ENCODE measurements at places on chromosomes 12 and 14. TPM values are rescaled to one million over a fixed set of nuclear protein-coding genes. Genes with fewer than 3 reads are reported as not detected.
A peak's percentile ranks its signal among the peaks of the same experiment; 100 is the strongest.

The LYZ gene
- total RNA-seq, result 1,458 TPM

The TROAP gene
- 1.4 TPM for total RNA-seq

The KERA gene
- total RNA-seq, result not detected

The DBX2 gene
- 0.12 TPM for total RNA-seq

The KRT71 gene
- total RNA-seq, result not detected

The CD27 gene
- 2.3 TPM for total RNA-seq

DNA sequence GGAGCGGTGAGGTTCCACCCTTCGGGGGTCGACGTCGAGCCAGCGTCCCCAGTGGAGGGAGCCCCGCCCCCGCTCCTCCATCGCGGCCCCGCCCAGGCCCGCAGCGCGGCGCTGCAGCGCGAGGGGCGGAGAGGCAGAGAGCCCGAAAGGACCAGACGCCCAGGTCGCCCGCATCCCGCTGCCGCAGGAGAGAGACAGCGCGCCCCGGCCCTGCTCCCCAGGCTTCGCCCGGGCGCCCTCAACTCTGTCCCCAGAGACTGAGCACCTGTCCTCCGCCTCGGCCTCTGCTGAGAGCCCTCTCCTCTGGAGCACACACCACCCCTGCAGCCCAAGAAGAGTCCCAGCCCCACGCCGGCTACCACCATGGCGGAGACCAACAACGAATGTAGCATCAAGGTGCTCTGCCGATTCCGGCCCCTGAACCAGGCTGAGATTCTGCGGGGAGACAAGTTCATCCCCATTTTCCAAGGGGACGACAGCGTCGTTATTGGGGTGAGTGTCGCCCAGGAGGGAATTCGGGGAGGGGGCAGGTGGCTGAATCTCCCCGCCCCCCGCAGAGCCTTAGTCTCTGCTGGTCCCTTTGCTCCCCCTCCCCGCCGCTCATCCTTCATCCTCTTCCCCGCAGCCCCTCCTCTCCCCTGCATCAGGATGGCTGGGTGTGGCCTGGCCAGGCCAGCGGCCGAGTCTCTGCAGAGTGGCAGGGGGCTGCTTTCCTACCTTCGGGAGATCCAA is at the start of gene KIF5A:
Gene KIF5A (plus strand): TSS at position 136 of the 732 bp plus-strand sequence. CDS start 228 bp downstream, at position 364.
- peak; percentile 56 for DNase-seq

- no peak for DNase-seq
Measured at GRCh38 chr12:119594772-119595445, 1.3 kb downstream of the TMEM233 start.

GRCh38 chr12:94167756-94168416 is 19.5 kb downstream of the PLXNC1 start:
- DNase-seq, result no peak

- peak; percentile 86 for DNase-seq
Measured at GRCh38 chr12:57127101-57127725, 1.1 kb upstream of the LRP1 start.

DNA sequence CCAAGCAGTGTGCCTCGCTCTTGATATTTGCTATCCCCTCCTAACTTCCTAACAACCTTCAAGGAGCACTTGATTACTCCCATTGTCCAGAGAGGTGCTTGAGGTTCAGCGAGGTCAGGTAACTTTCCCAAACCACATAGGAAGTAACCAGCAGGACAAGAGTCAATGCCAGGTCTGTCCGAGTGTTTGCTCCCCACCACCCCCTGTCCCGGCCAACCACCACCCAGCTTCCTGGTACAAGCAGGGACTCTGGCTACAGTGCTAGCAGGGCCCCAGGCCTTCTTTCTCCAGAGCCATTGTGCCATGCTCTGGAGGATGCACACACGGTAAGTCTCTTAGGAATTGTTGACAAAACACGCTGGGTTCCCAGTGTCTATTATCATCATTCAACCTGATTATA is 49.2 kb downstream of the SYNE3 start:
- peak; percentile 64 for DNase-seq

DNA sequence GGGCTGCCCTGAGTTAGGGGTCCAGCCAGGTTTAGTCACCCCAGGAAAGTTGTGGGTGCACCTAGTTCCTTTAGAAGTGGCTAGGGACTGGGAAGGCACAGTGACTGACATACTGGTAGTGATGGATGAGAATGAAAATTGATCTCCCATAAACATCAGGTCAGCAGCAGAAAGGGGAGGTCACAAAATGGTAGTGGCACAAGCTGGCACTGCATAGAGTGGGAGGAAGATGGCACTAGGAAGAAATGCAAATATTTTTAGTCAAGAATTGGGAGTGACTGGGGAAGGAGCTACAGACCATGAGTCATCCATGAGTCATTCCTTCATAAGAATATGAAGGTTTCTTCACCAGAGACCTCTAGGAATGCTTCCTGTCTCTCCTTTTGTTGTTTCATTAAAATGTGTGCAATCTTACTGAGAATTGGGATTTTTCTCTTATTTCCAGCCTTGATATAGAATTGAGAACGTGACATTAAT is 198.3 kb upstream of the AMIGO2 start:
- no peak for DNase-seq

- DNase-seq, result no peak
Measured at GRCh38 chr14:75773046-75773445, 112.0 kb downstream of the TTLL5 start.

- DNase-seq, result no peak
Measured at GRCh38 chr12:4143896-4144295, 129.7 kb upstream of the CCND2 start.

GRCh38 chr14:104891121-104891551 is 26.1 kb downstream of the CEP170B start:
- DNase-seq, result no peak

GRCh38 chr14:56953884-56954283 is 143.6 kb upstream of the OTX2 start:
- DNase-seq, result no peak
